Stimulated activated CD8-positive, alpha-beta memory T cell treated with anti-CD3 and anti-CD28 coated beads, Interleukin-2, amount 100 ng/mL, for 1 hour (primary cell): ENCODE measurements at places on chromosomes 7 and 10.

DNA sequence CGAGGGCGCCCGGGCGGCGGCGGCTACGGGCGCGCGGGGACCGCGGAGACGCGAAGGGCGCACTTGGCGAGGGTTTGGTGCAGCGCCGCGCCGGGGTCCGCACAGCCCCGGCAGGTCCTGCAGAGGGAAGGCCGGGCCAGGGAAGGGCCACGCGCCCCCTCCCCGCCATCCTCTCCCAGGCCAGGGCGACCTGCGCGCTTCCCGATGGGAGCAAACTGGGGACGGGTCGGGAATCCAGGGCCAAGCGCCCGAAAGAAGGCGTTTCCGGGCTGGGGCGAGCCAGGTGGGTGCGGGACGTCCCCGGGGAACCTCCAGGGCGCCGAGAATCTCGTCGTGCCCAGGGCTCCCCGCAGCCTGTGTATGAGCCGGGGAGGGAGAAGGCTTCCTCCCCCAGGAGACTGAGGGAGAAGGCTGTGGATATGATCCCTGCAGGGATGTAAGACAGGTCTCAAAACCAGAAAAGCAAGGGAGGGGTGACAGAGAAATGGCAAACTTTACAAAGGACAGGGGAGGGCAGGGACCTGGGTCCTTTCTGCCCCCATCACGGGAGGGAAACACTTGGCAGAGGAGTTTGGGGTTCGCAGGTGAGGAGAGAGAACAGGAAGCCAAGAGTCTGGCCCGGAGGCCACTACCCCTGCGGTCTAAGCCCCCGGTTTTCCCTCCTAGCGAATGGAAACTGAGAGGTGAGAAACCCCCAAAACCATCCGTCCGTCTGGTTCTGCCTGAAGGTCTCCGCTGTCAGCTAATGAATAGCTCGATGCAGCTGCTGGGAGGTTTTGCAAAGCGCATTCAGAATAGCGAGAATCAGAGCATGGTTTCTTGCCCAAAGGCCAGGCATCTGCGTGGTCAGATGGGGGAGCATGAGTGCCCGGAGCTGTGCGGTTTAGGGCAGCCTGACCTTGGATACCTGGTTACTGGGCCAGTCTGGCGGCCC lies 674 bp downstream of the AMZ1 start:
- DNase-seq, result no peak

GRCh38 chr10:132311338-132311939 lies 3.7 kb upstream of the STK32C start:
- DNase-seq, result no peak

DNA sequence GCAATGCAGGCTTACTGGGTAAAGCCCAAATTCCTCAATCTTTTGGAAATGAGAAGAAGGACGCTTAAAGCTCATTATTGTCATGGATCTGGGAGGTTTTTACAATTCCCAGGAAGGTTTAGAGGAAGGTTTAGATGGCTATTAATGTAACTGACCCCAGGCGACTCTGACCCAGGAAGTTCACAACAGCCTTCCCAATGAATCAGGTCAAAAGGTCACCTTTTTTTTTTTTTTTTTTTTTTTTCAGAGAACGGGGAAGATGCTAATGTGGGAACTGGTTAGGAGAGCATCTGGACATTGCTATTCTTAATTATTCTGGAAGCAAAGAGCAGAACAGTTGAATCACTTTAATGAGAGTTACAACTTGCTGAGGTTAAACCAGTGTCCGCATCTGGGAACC lies 149.9 kb upstream of the ITGB1 start:
- no peak for DNase-seq

DNA sequence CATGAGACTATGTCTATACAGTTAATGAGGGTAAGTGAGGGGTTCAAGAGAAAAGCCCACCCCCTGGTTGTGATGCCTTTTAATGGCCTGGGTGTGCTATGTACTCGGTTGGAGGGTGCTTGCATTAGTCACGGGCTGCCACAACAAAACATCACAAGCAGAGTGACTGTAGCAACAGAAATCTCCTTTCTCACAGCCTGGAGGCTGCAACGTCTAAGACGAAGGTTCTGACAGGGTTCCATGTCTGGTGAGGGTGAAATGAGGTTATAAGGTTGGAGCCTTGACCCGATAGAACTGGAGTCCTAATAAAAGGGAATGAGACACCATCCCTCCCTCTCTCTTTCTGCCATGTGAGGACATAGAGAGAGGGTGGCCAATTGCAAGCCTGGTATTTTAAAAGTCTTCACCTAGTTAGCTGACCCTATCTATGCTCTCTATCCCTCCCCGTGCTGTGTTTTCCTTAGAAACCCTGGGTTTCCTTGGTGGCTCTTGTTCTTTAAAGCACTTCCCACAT lies 126.0 kb upstream of the GDF10 start:
- no peak for DNase-seq

DNA sequence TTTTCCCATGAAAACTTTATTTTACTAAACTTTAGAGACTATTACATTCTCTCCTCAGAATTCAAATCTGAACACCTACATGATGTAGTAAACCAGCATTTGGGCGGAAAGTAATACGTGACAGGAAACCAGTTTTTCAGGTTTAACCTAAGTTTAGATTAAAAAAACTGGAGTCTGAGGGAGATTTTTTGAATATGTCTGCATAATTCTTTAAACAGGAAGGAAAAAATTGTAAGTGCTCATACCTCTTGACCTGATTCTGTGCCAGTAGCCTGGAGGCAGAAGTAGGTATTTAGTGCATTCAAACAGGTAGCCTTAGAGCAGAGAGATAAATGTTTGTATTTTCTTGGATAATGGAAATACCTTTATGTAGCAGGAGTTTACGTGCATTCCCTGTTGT lies 224.3 kb downstream of the MDFIC start:
- no peak for DNase-seq

DNA sequence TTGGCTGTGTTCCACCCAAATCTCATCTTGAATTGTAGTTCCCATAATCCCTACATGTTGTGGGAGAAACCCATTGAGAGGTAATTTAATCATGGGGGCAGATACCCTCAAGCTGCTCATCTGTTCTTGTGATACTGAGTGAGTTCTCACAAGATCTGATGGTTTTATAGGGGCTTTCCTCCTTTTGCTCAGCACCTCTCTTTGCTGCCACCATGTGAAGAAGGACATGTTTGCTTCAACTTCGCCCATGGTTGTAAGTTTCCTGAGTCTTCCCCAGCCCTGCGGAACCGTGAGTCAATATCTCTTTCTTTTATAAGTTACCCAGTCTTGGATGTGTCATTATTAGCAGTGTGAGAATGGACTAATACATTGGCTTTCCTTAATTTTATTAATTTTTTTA lies 527.8 kb downstream of the MDFIC start:
- DNase-seq, result no peak

DNA sequence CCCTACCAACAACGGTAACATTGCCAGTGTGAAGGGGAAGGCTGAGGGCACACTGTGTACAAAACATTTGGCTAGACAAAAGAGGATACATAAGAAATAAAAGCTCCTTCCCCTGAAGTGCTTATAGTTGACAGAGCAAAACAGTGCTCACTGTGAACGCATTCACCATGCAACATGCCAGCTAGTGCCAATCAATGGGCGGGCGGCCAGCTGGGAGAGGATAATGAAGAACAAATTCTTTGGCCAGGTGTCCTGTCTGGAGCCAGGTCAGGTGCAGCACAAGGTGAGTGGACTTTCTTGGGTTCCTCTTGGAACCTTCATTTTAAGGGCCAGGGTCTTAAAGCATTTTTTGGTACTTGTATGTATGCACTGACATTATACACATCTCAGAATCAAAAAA lies 106.1 kb downstream of the ICA1 start:
- no peak for DNase-seq

GRCh38 chr10:47034441-47035051 lies 123.3 kb downstream of the PTPN20 start:
- DNase-seq, result no peak

DNA sequence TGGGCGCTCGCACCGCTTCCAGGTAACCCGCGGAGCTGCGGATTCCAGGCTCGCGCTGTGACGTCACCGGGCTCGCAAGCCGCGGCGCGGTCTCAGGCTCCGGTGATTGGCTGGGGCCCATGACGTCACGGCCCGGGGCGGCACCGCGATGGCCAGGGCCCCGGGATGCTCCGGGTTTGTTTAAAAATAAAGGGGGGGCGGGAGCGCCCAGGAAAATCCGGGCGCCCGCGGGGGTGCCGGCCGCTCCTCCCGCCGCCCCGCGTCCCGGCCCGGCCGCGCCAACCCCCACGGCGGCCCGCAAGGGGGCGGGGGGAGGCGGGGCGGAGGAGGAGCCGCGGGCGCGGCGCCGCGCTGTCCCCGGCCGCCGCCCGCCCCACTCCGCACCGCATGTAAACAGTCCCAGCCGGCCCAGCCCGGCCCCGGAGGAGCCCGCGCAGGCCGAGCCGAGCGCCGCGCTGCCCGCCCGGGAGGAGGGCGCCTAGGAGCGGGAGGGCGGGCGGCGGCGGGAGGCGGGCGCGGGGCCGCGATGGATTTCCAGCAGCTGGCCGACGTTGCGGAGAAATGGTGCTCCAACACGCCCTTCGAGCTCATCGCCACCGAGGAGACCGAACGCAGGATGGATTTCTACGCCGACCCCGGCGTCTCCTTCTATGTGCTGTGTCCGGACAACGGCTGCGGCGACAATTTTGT lies at the start of gene MTURN:
MTURN (plus strand) TSS at position 376 of the 690 bp plus-strand sequence; CDS start at position 527, 151 bp downstream.
- DNase-seq, result peak; percentile 69

DNA sequence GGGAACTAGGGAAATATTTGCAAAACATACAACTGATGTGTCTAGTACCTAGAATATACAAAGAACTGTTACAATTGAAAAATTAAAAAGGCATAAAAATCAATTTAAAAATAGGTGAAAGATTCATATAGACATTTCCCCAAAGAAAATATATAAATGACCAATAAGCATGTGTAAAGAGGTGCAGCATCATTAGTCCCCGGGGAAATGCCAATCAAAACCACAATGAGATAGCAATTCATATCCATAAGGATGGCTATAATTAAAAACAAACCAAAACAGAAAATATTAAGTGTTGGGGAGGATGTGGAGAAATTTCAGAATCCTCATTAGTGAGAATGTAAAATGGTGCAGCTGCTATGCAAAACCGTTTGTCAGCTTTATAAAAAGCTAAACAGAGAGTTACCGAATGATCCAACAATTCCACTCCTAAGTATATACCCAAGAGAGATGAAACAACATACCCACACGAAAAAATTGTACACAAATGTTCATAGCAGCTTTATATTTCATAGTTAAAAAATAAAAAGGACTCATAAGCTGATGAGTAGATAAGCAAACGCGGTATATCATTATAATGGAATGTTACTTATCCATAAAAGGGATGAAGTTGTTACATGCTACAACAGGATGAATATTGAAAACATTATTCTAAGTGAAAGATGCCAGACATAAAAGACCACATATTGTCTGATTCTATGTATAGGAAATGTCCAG lies 210.1 kb upstream of the INHBA start:
- DNase-seq, result no peak

- no peak for DNase-seq
Measured at GRCh38 chr10:52332815-52333214, 18.7 kb downstream of the DKK1 start.

DNA sequence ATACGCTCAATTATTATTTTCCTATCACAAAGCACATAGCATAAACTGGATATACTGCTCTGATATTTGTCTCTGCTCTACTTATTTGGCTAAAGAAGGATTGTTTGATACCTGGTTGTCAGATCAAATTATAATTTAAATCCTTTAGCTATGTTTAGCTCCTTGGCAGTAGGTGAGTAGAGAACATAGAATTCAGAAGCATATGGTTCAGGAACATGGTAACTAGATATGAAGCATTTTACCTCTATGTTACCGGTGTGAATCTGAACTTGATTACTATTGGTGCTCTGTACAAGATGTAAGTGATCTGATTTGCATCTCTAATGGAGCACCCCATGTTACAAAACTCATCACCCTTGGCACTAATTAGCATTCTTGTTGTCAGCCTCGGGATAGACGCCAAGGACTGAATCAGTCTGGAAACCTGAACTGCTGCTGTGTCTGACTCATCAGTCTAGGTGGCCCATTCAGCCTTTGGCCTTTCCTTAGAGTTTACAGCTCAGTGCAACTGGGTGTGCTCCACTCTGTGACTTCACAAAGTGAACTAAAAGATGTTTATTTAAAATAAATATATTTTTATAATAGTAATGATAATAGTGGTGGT lies 12.3 kb upstream of the MYPN start:
- DNase-seq, result no peak

DNA sequence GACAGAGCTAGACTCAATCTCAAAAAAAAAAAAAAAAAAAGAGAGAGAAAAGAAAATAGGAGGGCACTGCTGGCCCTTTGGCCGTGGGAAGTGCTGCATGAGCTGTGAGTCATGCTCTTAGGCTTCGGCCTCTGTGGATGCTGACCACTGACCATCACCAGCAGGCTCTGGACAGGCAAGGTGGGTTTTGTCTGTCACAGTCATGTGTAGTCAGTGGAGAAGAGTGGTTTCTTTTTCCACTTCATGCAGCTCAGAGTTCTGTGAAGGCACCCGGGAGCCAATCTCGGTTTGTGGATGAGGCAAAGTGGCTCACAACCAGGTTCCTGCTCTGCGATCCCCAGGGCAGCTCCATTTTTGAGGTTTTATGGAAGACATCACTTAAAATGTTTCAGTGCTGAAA lies 58.1 kb downstream of the PRTFDC1 start:
- DNase-seq, result no peak

GRCh38 chr10:115427611-115428010 lies 334.4 kb downstream of the ATRNL1 start:
- DNase-seq, result no peak
